ENCODE measurements at places on chromosomes 2 and 18.

DNA sequence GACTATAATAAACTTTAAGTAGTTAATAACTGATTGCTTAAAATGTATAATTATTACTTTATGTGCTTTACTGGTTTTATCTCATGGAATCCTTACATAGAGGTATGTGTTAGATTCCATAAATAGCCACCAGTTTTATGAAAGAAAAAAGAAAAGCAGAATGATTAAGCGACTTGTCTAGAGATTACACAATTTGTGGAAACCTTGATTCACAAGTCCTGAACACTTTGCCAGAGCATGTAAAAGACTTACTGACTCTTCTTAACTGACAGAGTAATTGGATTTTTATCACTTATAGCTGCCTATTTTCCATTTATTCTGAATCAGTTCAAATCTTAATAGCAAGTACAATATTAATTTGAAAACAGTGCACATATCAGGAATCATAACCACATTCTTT lies 448.7 kb upstream of the NETO1 start:
- no peak for DNase-seq

GRCh38 chr18:35962320-35962719 lies 10.2 kb upstream of the RMP24 start:
- no peak for DNase-seq

- no peak for DNase-seq
These were observed 91.1 kb downstream of the MAP4K4 start for GRCh38 chr2:101788565-101788964.

DNA sequence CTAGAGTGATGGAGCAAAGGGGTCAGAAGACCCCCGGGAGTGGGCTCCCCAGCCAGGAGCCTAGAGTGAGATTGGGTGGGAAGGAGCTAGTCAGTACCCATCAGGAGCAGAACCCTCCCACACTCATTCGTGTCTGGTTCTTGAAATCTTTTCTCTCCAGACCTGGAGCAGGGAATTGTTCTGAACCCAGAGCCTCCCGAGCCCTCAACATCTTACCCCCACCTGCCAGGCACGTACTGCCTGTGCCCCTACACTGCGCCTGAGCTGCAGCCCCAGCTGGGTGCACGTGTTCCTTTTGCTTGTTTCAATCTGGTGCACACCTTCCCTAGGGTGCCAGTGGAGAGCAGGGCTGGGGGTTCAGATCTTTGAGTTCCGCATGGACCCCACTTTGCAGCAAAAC lies 52.6 kb downstream of the BCL2L11 start:
- no peak for DNase-seq

DNA sequence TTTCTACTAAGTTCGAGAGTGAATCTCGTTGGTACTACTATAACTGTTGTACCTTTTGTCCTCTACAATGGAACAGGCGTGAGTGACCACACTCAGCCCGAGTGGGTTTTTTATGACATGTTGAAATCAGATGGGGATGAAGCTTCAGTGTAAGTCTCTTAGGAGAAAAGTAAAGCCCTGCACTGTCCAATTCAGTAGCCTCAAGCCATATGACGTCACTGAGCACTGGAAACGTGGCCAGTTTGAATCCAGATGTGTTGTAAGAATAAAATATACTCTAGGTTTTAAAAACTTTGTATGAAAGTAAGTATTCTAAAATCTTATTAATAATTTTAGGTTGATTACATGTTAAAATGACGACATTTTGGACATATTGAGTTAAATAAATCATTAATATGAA lies 101.7 kb upstream of the SP3 start:
- DNase-seq = no peak

DNA sequence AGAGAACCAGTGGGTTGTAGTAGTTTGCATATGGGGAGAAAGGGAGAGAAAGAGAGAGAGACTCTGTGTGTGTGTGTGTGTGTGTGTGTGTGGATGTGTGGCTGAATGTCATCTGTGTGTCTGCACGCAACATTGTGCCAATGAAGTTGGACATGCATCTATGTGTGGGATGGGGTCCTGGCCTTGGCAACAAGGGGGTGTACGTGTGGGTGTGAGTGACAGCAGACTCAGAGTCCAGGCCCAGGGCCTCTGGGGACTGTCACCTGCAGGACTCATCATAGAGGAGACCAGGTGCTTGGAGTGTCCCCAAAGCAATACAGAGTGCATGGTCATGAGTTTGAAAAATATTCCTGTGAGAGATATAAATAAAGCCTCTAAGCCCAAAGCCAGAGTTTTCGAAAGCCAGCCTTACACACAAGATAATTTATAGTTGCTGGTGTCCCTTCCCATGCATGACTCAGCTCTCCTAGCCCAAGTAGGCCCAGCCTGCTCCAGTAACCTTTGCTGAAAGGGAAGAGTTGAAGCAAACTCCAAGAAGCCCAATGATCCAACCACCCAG lies 59.9 kb downstream of the TNP1 start:
- no peak for DNase-seq

DNA sequence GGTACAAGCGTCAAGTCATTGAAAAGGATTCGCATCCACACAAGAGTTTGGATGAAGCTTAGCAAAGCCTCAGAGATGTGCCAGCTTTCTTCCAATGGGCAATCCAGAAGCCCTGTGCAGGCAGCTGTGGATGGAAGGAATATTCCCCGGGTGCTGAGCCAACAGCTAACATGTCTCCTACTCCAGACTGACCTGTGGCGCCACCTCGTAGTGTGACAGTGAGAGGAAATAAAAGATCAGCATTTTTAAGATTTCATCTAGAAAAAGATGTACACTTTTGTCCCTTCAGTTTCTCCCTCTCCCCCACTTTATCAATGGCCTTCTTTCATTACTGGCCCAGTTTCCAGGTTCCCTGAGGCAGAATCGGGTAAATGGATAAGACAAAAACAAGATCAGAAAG lies 48.9 kb upstream of the SPATS2L start:
- no peak for DNase-seq

DNA sequence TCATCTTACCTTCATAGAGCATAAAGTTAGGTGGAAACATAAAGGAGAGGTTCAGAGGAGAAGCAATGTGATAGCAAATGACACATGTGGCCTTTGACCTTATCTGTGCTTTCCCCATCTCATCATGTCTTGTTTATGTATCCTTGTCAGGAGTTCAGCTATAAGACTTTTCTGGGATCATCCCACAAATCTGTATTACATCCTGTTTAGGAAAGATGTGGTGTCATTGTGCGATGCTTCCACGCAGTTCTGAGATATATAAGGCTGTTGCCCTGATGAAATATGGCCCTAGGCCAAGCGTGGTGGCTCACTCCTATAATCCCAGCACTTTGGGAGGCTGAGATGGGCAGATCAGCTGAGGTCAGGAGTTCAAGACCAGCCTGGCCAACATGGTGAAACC lies 15.5 kb upstream of the MGAT5 start:
- no peak for DNase-seq

DNA sequence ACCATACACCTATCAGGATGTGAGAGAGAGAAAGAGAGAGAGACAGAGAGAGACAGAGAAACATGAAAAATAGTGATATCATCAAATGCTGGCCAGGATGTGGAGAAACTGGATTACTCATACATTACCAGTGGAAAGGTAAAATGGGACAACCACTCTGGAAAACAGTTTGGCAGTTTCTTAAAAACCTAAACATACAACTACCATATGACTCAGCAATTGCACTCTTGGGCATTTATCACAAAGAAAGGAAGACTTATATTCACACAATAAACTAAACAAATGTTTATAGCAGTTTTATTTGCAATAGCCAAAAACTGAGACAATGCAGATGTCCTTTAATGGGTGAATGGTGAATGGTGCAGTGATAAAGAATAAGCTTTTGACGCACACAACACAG lies 29.1 kb downstream of the SLC4A3 start:
- DNase-seq = no peak

DNA sequence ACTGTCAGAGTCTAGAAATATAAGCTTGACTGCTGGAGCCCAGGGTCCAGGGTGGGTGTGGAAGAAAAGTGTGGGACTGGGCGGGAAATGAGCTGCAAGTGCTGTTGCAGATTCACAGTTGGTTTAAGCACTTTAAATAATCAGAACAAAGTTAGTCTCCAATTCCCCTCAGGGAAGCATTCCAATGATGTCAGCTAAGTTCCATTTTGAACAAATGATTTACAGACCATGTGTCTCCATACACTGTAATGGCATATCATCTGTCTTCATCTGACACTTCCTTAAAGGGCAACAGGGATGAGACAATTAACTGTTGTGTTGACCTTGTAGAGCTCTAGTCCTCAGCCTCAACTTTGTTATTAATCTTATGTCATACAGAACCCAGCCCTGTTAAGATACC lies 31.5 kb upstream of the REG3A start:
- DNase-seq = no peak

- DNase-seq = no peak
These were observed 201.1 kb downstream of the PRKCE start for GRCh38 chr2:45852450-45853150.

DNA sequence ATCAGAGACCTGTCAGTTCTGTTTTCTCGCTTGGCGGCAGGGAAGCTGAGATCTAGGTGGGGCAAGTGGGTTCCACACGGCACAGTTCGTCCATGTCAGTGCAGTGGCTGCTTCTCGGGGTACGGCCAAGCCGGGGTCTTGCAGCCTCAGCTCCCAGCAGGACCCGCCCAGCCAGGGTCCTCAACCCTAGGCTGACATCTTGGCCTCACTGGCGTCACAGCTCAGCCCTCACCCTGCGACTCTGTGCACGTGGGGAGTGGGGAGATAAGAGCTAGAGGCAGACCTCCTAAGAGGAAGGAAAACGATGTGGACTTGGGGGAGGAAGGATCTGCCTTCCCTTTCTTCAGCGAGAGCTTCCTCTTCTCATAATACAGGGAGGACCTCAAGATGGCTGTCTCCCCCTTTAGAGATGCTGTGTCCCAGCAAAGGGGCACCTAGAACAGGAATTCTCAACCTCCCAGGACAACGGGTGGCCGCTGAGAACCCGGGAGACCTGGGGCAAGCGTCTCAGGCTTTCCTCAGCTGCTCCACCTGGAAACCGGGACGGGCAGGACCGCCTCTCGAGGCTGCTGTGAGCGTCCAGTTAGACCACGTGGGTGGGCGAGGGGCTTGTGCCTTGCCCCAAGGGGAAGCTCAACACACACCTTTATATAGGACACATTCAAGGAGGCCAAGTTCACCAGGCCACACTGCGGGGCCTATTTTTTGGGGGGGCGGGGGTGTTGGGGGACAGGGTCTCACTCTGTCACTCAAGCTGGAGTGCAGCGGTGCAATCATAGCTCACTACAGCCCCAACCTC lies 23.5 kb upstream of the KLF11 start:
- DNase-seq = no peak

DNA sequence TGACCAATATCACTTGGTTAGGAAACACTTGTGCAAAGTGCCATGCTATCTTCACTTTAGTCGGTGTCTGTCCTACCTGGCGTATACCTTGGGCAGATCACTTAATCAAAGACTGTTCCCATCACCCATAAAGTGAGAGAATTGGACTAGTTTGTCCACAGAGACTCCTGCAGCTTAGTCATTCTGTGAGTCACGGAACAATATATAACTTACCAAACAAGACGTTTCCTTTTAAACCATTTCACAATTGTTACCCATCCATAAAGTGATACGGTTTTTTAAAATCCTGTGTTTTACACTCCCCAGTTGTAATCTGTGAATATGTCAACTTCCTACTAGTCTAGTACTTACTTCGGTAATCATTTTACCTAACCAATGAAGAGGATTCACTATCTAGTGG lies 499.3 kb upstream of the SMIM21 start:
- DNase-seq = no peak

GRCh38 chr2:103808814-103809213 lies 1045.1 kb upstream of the POU3F3 start:
- no peak for DNase-seq

DNA sequence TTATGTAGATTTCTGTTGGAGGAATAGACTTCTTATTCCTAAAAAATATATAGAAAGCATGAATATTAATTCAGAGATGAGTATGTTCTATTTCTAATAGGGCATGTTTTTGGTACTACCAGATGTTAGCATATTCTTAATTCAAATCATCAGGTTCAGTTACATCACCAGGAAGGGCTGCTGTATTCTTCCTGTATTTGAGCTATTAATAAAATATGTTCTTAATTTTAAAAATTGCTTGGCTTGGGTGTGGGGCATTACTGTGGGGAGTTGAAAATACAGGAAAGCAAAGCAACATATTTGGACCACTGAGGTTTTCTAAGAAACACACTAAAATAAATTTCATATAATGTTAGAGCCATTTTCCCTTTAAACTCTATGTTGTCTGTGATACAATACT lies 343.0 kb downstream of the EPHA4 start:
- no peak for DNase-seq

GRCh38 chr18:48077291-48077690 lies 146.8 kb upstream of the SMAD2 start:
- DNase-seq = no peak

GRCh38 chr2:227206406-227206805 lies 42.0 kb downstream of the COL4A3 start:
- no peak for DNase-seq

GRCh38 chr2:174009488-174010223 lies 44.5 kb upstream of the SP3 start:
- DNase-seq = no peak

DNA sequence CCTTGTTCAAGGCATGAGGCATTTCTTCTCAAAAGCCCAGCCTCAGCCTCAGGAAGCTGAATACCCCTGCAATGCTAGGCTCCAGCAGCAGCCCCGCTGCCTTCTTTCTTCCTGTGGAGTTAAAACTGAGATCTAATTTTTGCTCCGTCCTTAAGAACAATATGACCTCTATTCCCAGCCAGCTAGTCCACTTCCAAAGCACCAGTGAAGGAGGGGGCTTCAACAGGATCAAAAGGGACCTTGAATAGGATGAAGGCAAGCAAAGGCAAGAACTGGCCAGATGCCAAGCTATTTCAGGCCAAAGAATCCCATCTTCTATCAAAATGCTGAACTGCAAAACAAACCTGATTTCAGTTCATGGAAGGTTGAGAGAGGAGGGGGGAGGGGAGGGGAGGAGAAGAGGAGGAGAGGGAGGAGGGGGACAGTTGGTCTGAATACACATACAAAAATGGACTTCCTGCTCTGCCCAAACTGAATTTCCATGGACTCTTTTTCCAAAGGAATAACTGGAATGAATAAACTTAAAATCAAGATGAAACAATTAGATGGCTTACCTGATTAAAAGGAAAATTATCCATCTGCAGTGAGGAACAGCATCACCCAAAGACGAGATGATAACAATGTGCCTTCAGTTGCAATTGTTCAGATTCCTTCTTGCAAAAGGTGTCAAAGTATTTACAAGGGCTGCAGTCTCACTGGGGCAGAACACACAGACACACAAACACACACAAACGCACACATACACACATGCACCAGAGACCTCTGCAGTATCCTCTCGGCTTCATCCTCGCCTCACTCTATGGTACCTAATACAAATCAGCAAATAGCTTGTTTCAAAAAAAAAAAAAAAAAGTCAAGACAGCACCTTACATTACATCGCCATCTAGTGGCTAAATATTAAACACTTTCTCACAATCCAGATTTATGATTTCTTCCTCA lies at the start of gene SCN1A:
Gene SCN1A, minus strand, starts transcription at position 804 of the 939 bp plus-strand sequence. CDS start 54,399 bp downstream, outside the sequence.
- DNase-seq = no peak

GRCh38 chr2:129274038-129274415 lies 705.4 kb upstream of the RAB6C start:
- DNase-seq = no peak

DNA sequence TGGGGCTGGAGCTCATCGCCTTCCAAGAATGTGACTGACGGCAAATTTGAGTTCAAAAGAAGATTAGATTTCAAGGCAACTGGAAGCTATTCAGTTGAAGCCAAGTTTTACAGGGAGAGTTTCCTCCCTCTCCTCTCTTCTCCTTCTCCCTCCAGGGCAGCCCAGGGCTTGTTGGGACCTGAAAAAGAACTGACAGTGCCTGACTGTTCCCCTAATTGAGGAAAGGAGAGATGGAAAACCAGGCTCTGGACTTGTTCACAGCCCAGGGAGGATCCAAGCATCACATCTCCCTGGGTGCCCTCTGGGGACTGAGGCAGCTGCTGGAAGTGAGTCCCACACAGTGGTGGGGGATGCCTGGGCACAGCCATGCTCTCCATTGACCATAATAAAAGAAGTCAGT lies 88.1 kb downstream of the THNSL2 start:
- no peak for DNase-seq
